ENCODE measurements at places on chromosomes 3 and 15.

DNA sequence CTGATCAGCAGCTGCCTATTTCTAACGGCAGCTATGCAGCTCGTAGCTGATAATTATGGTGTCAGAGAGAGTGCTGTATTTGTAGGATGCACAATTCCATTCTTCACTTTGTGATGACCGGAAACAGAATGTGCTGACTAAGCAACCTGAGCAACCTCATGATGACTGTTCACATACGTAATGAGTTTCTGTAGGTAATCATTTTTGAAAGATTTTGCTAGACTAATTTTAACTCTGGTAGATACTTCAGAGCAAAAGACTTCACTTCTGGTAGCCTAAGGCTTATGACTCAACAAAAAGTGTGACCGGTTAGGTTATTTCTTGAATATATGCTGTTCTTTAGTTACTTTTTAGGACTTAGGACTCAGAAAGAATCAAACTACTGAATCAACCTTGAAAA is 567.7 kb downstream of the NAALADL2 start:
- DNase-seq = no peak

- DNase-seq = no peak
These were observed 33.0 kb downstream of the IFT80 start for GRCh38 chr3:160365869-160366522.

DNA sequence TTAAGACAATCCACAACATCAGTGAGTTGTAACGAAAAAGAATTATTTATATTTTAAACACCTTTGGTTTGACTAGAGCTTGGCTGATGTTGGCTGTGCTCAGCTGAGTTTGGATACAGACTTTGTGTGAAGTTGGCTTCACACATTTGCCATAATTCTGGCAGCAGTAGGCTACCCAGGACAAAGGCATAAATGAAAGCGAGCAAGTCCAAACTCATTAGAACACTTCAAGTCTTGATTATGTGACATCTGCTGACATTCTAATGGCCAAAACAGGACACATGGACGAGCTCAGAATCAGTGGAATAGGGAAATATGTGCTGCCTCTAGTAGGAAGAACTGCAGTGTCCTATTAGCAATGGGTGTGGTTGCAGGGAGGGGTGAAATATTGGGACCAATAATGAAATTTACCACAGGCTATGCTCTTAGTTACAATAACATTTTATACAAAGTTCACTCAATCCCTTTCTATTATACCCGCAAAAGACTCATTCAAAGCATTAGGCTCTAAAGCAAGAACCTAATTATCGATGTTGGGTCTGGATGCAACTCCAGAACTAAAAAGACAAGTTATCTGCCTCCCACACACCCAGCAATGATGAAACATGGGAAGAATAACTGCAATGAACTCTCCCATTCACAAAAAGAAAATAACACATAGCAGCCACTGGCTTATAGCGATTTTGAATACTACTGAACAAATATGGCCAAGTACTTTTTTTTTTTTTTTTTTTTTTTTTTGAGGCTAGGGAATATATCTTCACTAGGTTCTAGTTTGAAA is 493.9 kb upstream of the RASGRP1 start:
- no peak for DNase-seq

GRCh38 chr3:129462361-129462968 is 22.4 kb downstream of the IFT122 start:
- DNase-seq = no peak
